Fibroblast of skin of abdomen (primary cell): ENCODE measurements at places on chromosomes 2 and 18.
A peak's percentile ranks its signal among the peaks of the same experiment; 100 is the strongest.

DNA sequence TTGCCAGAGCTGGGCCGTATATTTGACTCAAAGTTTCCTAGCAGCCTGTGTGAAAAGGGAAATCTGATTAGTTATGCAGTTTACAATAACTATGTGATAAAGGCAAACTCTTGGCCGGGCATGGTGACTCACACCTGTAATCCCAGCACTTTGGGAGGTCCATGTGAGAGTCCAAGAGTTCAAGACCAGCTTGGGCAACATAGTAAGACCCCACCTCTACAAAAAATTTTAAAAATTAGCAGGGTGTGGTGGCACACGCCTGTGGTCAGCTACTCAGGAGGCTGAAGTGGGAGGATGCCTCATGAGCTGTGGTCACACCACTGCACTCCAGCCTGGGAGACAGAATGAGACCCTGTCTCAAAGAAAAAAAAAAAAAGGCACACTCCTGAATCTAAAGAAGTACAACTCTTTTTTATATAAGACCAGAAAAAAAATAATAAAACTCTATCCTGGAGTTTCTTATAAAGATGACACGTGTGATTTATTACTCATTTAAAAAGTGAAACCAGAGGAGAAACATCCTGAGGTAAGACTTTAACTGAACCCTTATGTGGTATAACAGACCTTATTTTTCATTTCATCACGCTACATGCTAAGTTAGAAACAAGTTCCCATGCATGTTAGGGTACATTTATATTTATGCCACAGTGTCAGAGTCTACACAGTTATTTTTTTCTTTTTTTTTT is 32.6 kb upstream of the KCMF1 start:
- DNase-seq = peak; percentile 62

GRCh38 chr2:11406958-11407381 is 59.0 kb downstream of the E2F6 start:
- DNase-seq = peak; percentile 89

DNA sequence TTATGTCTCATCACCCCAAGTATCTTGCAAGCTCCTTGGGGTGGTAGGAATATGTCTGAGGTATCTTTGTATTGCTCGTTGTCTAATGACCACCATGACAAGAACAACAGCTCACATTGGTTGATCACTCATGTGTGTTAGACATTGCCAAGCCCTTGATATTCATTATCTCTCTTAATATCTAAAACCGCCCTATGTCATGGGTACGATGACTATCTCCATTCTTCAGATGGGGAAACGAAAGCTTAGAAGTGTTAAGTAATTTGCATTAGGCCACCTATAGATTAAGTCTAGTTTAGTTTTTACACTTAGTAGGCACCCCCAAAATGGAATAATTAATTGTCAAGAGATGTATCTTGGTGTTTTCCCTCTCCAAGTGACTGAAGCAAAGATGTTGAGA is 57.0 kb downstream of the ICOS start:
- DNase-seq = no peak

- DNase-seq = no peak
Measured at GRCh38 chr2:48774251-48774650, 18.7 kb upstream of the LHCGR start.

DNA sequence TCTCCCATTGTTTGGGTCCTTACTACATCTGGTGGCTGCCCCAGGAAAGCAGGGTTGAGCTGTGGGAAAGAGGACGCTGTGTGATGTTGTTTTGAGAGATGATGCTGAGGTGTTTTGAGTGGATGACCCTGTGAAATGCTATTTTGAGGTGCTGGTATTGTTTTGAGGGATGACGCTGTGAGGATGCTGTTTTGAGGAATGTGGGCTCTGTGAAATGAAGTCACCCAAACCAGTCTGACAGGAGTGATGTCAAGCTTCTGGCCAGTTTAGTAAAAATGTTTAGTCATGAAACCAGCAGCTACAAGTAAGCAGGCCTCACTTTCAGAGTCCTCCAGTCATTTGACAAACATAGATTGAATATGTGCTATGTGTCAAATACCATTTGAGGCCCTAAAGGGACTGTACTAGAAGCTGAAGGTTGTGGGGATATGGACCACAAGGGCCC is 16.1 kb upstream of the PUM2 start:
- no peak for DNase-seq

GRCh38 chr2:119267604-119268003 is 44.0 kb downstream of the STEAP3 start:
- DNase-seq = no peak

- DNase-seq = no peak
Measured at GRCh38 chr2:82233806-82234205, 1929.3 kb upstream of the LRRTM1 start.

GRCh38 chr18:8424917-8425725 is 184.1 kb upstream of the RAB12 start:
- DNase-seq = peak; percentile 52

DNA sequence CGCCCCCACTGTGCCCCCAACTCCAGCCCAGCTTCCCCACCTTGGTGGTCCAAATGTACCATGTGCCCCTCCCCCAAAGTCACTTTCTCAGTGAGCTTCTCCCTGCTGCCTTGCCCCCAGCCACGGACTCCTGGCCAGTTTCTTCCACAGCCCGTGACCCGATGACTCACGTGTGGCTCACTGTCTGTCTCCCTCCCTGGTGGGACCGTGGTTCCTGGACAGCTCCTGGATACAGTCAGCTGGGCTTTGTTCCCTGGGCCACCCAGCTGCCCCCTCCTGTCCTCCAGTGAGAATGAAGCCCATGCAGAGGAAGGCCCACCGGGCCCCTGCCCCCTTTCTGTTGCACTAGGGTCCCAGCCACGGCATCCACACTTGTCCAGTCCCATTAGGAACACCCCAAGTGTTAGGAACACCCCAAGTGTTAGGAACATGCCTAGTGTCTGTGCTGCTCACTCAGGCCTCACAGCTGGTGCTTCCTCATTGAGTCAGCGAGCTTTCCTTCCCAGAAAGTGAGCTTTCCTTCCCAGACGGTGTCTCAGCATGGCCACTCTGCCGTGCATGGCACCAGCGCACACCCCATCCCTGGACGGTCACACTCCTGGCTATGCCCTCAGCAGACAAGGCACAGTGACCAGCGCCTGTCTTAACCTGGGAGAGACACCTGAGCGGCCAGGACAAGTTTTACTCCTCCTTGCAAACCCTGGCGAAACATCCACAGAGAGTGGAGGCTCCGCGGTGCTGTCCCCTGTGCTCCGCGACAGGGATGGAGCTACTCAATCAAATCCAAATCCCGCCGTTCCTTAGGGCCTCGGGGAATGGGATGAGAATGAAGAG is 44.8 kb upstream of the CTDP1 start:
- no peak for DNase-seq

GRCh38 chr2:173649527-173650219 is 295.0 kb downstream of the CDCA7 start:
- no peak for DNase-seq

GRCh38 chr2:150478200-150478974 is 9.1 kb downstream of the RND3 start:
- DNase-seq = peak; percentile 62

GRCh38 chr2:179440642-179441251 is 176.1 kb upstream of the SESTD1 start:
- peak; percentile 20 for DNase-seq
